ENCODE measurements at places on chromosomes 2 and 18.
A peak's percentile ranks its signal among the peaks of the same experiment; 100 is the strongest.

DNA sequence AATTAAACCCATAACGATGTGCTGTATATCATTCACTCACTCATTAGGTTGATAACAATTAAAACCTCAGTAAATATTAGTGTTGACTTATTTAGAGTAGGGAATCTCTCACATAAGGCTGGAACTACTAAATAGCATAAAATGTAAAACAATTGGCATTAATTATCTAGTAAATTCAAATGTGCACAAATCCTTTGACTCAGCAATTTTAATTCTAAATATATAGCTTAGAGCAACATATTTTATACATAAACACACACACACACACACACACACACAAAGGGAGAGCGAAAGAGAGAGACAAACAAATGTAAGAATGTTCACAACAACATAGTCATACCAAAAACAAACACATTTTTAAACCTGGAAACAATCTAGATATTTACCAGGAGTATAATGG, 443.1 kb upstream of the KCNH7 start:
- DNase-seq: no peak

DNA sequence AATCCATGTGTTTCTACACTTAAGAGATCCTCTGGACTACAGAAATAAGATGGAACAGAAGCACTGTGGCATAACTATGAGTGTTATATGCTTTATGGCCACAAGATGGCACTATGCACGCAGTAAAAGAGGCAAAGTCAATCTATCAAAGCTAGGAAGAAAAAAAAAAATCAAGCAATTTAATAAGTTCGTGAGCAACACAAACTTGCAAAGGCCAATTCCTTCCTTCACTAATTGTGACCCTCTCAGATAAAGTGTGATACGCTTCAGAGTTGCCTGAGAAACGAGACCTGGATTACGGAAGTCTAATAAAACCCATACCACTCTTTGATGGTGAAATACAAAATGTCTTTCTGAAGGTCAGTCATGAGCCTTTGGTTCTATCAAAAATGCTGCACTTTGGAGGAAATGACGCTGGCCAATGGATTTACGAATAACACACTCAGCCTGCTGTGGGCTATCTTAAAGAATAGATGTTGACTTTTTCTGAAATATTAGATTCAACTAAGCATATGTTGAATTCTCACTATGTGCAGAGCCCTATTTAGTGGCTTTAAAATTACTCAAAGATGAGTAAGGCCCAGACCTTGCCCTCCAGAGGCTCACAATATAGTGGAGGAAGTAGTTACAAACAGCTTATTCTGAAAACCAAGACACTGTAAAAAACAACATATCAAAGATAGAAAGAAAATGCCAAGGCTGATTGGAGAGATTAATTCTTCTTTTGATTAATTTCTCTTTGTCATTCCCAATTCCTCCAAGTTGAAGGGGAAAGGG, 35.5 kb upstream of the TTR start:
- DNase-seq: peak; percentile 48

DNA sequence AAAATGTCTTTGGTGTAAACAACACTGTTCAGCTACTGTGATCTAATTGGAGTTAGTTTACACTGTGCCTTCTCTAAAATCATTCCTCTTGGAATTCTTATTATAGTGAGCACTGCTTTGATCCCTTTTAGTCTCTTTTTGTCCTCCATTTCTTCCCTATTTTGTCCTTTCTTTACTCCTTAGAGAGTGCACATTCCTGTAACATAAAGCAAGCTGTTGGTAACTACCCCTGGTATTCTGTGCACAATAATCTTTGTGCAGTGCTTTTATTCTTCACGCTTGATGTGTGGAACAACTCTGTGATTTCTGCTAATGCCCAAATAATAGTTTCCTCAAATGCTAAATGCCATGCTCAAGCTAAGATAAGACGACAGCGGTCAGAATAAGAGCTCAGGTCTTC, 401.5 kb downstream of the DPP10 start:
- DNase-seq: no peak

DNA sequence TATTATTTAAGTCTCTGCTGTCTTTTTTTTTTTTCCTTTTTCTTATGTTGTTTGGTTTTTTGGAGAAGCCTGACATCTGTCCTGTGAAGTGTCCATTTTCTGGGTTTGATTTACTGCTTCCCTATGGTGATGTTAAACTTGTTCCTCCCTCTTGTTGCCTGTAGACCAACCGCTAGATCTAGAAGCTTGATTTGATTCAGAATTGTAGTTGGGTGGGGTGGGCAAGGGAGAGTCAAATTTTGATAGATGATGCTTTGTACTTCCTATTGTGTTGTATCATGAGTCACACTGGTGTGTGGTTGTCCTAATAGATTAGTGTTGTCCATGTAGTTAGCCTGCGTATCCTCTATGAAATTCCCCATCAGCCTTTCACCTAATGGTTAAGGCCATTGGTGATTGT, 35.4 kb downstream of the CAB39 start:
- DNase-seq: no peak

DNA sequence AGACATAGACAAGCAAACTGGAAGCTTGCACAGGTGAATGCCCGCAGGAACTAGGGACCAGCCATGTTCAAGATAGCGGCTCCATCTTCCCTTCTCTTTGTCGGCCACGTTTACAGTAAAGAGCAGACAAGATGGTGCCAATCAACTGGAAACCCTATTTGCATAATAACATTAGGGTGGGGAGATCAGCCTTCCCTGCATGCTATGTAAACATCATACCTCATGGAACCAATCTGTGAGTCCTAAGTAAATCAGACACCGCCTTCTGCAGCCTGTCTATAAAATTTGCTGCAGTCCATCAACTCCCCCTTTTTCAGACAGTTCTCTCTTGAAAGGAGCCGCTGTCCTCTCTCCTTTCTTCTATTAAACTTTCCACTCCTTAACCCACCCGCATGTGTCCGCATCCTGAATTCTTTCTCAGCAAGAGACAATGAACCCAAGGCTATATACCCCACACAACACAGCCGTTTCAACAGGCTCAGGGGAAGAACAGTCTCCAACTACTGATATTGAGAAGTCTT, 384.4 kb downstream of the EIPR1 start:
- no peak for DNase-seq

GRCh38 chr18:23137788-23138216, 2.5 kb downstream of the CABLES1 start:
- DNase-seq: no peak

GRCh38 chr2:241848761-241849615, 9.7 kb downstream of the PDCD1 start:
- no peak for DNase-seq

DNA sequence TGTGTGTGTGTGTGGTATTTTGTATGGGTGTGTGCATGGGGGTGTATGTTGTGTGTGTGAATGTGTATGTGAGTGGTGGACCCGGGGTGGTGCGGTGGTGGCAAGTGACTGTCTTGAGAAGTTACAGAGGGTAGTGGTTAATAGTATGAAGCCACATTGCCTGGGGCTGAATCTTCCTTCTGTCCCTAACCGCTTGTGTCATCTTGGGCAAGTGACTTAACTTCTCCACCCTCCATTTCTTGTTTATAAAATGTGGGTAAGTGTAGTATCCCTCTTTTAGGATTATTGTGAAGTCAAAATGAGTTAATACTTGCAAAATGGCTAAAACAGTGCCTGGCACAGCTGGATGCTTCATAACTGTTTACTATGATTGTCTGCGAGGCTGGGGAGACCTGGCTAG, 63.5 kb downstream of the MYCN start:
- DNase-seq: no peak

DNA sequence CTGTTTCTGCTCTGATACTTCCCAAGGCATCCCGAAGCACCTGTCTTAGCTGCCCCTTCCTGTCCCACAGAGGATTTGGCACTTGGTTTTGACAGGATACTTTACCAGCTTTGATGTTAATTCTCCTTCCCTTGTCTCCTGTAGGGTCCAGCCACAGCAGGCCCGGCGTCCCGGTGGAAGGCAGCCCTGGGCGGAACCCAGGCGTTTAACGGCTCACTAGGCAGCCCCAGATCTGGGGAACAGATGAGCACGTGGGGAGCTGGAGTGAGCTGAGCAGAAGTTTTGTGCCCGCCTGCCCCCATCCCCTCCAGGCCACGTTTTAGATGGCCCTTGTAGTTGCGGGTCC, 11.4 kb downstream of the ANKRD23 start:
- no peak for DNase-seq

DNA sequence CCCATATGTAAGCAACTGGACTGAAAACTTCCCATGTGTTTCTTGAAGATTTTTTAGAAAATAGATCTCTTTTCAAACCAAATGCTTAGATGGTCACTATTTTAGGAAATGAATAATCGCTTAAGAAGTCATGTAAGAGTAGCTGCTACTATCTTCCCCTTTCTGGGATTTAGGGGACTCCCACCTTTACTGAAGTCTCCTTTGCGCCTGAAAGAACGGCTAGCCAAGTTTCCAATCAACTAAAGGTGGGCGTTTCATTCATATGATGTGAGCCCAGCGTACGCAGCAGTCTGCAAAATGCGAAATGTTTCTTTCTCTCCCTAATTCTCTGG, 1.1 kb downstream of the DIPK1C start:
- no peak for DNase-seq

DNA sequence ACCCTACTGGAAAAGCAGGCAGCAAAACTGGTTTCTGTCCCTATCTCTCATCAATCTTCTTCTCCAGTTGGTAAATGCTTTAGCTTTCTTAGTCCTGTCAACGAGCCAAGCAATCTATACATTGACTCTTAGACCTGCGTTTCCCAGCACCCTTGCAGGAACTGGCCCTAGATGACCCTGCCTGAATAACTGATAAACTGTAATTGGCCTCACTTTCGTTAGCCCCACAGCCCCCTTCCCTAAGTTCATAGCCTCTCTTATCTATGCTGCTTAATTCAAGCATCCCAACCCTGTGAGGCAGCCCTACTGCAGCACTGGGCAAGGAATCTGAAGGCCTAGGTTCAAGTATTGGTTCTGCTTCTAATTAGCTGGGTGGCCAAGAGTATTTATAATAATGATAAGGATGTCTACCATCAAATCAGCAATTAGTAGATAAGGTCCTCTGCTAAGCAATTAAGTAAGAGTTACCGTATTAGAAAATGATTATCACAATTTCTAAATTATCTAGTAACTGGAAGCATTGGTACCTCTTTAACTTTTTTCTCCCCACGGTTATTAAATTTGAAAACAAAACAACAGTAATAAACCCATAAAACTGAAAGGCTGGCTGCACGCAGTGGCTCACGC, 86.4 kb upstream of the RMDN2 start:
- DNase-seq: no peak

- DNase-seq: no peak
Measured at GRCh38 chr18:63787673-63788072, 12.5 kb downstream of the SERPINB7 start.

DNA sequence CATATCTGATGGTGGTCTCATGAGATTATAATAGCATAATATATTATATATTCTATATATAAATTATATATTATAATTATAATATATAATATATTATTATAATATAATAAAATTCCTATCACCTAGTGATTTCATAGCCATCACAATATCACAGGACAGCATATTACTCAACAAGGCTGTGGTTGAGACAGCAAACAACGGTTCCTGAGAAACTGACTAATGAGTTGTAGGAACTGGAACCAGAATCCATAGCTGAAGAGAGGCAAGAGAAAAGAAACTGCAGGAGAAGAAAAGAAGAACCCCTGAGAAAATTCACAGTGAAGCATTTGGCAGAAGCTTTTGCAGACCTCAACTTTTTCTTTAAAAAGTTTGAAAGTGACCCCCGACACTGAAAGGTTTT, 84.0 kb downstream of the BCL2L11 start:
- no peak for DNase-seq

GRCh38 chr2:161580426-161580825, 43.8 kb upstream of the SLC4A10 start:
- DNase-seq: no peak

DNA sequence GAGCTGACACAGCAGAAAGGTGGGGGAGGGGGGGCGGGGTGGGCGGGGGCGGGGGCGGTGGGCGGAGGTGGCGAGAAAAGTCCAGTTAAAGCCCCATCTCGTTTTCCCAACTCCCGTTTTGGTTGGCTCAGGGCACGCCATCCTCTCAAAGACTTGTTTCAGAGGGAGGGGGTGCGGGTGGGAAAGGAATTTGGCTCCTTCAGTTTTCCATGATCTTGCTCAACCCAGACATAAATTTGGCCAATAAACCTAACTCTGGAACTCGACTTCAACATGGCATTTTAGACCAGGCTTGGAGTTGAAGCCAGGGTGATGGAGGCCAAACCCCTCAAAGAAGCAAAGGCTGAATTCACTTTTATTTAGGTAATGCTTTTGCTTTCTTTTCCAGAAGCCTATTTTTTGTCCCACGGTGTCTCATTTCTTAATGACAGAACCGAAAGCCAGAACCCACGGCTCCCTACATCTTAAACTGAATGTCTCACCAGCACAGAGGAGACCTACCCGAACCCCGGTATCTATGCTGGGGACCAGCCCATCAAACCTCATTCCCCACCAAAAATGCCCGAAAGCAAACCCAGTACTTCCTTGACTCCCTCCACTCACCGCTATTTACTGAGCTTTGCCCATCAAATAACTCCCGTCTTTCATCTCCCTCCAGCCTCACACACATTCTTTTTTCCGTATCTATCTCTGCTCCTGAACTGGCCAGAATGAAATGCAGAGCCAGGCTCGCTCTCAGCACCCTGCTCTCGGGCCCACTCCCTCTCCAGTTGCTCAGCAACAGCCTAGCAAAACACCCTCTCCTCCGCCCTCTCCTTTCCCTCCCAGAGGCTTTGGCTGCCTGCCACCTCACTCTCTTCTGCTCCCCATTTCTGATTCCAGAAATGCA, 4.3 kb downstream of the IGFBP5 start:
- DNase-seq: no peak

- peak; percentile 74 for DNase-seq
Measured at GRCh38 chr2:64652231-64653108, 1.2 kb downstream of the SERTAD2 start.

DNA sequence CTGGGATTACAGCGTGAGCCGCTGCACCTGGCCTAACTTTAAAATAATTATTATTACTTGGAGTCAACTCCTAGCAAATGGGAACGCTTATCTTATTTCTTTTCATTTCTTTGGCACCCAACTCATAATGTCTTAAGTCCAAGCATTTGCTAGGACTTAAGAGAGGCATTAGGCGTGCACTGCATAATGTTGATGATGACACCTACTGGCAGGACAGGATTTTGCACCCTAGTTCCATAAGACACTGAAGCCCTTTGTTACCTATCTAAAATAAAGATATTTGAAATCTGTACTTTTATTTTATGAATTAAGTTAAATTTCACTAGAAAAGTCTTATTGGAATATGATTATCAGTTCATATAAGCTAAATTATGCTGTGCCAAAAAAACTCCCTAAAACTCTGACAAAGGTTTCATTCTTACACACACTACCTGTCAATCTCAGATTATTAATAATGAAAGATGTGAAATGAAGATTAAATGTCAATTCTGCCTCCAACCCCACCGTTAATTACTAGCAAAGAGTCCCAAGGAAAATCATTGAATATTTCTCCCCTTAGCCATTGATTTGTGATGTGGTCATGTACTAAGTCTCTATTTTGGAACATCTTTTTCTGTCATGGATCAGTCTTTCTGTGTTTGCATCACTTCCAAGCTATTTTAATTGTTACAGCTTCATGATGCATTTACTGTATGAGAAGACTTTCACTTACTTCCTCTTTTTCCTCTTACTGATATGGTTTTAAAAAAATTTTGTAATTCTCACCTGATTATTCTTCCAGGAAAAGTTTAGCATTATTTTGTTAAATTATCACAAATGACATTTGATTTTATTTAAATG, 12.7 kb upstream of the CDH2 start:
- peak; percentile 42 for DNase-seq

GRCh38 chr2:19733951-19734425, 167.8 kb downstream of the TTC32 start:
- DNase-seq: no peak

Data from Caco-2 (cell line).